ENCODE measurements at places on chromosomes 2 and 18.

- DNase-seq: no peak
Measured at GRCh38 chr2:65096948-65097347, 33.0 kb downstream of the RAB1A start.

DNA sequence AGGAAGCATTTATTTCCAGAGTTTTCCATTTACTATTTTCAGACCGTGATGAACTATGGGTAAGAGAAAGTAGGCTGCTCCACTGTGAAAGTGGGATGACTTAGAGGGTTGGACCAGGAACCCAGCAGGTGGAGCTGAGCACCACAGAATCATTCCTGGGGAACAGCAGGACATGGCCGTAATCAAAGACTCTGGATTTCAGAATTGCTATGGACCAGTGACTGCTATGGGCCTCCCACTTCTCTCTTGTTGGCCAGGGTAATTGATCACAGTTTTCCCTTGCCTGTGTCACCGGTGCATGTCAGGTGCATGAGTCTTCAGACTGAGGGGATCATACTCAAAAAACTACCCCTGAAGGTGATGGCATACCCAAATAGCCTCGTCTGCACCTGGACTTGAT lies 90.6 kb upstream of the GPC1 start:
- DNase-seq: no peak

GRCh38 chr2:172377408-172377807 lies 50.0 kb upstream of the ITGA6 start:
- no peak for DNase-seq

GRCh38 chr18:47749600-47749973 lies 180.9 kb downstream of the SMAD2 start:
- DNase-seq: no peak

GRCh38 chr2:222753251-222753824 lies 81.9 kb downstream of the MOGAT1 start:
- DNase-seq: no peak

GRCh38 chr2:208033701-208034502 lies 8.6 kb upstream of the PLEKHM3 start:
- no peak for DNase-seq

DNA sequence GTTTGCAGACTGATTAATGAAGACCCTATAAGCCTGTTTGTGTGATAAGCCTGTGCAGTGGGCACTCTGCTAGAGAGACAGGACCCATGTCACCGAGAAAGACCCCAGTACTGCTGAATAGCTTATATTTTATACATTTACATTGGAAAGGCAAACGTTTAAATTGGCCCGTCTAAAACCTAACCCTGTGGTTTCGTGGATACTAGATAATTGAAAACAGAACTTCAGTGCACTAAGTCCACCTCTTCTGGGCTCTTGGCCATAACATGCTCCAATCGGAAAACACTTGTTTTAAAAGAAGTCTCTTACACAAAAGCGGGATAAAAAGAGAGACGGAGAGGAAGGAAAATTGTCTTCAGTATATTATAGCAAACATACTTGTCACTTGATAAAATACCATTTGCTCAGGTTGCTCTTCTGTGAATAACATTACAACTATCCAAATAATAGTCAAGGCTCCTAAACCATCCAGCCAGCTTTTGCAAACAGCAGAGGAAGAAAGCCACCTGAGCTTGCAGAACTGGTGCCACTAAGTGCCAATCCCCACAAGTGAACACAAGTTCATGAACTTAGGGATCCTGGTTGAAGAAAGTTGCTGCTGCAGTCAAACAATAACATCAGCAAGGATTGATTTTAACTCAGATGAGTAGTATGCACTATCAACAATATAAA lies 218.4 kb upstream of the FN1 start:
- DNase-seq: no peak

- DNase-seq: no peak
Measured at GRCh38 chr2:168079236-168079635, 168.2 kb downstream of the STK39 start.

- no peak for DNase-seq
Measured at GRCh38 chr2:239008004-239008403, 160.1 kb downstream of the TWIST2 start.

DNA sequence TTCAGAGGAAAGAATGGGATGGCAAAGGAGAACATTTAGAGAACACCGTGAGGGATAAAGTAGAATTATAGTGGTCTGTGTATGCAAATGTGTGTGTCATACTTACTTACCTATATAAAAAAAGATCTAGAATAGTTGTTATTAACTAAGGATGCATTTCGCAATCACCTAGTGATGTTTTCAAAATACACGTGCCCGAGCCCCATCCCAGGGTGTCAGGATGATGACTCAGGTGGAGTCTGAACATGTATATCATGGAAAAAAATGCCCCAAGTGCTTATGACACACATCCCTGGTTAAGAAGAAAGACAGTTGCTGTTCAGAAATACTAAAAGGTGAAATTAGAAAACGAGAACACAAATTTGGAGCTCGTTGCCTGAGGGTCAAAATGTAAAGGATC lies 109.0 kb downstream of the CERS6 start:
- no peak for DNase-seq

- DNase-seq: no peak
Measured at GRCh38 chr2:189782221-189782671, 1.9 kb downstream of the ORMDL1 start.

DNA sequence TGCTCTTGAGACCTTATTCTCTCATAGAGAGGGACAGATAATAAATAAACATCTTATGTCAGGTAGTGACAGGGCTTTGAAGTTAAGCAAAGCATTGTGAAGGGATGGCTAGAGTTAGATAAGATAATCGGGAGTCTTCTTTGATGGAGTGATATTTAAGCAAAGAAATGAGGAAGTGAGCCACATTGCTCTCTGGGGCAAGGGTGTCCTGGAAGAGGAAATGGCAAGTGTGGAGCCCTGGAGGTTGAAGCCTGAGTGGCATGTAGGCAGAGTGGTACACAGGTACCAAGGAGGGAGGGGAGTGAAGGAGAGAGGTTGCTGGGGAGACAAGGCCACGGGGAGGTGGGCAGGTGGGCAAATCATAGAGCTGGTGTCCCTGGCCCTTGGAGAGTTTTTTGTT lies 110.2 kb downstream of the CTAGE1 start:
- no peak for DNase-seq

- no peak for DNase-seq
Measured at GRCh38 chr2:230721712-230722111, 9.1 kb downstream of the CAB39 start.
